Stimulated activated CD4-positive, alpha-beta T cell treated with anti-CD3 and anti-CD28 coated beads, Interleukin-15, amount 100 ng/mL, for 24 hours (primary cell): ENCODE measurements at places on chromosomes 1 and 21.

DNA sequence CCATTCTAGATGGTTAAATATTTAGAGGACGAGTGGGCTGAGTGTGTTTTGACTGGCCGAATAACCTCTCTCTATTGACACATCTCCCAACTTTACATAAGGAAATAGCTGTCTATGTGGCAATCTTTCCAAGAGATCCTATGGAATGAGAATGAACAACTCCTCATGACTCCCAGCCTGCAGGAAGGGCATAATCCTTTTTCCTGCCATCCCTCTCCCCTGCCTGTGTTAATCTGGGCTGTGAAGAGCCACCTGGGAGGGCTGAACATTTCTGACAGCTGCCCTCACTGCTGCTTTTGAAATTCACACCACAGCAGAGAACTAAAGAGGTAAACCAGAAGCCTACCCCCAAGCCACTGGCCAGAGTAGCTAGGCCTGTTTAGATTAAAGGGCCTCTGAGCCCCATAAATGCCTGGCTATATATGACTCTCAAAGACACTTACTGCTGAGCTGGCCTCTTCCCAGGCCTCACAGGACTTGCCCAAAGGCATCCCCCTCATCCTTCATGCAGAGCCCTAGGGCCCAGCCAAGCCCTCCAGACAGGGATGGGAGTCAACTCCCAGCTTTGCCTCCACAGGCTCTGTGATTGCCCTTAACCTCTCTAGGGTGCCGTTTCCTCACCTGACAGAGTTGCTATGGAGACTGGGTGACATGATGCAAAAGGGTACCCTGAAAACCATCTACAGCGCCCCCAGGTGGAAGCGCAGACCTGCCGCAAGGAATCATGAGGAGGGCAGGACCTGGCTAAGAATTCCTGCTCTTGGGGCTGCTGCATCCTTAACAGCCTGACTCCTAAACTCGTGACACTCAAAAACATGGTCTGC, 42.0 kb upstream of the LDLRAP1 start:
- DNase-seq: peak; percentile 29

DNA sequence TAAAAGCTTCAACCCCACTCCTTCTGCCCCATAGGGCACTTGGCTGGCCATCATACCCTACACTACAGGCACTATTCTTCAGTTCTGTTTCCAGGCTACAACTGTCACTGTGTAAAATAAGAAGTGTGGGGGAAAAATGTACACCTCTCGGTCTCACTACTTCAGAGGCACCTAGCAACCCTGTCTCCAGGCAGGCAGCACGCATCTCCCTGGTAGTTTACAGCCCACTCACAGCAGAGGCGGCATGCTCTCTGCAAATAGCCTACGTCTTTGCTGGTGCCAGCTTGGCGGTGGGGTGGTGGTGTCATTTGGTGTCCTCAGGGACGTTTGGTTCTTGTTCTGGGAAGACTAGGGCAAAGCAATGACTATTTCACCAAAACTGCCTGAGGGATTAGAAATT, 48.2 kb upstream of the BTG3 start:
- DNase-seq: no peak

DNA sequence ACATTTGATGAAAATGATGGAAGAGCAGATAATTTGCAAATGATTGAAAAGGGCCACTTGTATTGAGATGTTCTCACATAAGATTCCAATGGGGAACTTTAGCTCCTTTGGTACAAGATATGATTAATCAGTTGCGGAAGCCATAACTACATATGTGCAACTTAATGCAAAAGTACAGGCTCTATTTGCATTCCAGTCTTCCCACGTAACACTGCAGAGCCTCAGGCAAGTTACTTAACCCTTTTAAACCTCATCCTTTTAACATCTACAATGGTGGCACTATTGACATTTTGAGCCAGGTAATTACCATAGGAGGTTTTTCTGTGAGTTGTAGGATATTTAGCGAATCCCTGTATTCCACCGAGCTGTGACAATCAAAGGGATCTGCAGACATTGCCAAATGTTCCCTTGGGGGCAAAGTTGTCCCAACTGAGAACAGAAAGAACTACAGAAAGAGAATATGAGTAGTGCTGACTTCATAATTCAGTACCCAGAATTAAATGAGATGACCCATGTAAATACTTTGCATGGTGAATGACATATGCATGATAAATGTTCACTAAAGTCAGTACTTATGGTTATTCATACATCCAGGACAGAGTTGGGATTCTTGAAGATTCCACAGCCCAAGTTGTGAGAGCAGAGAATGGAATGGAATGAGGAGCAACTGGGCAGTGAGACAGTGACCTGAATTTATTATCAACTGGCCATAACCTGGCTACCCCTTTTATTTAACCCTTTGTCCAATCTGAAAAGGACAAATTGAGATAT, 62.6 kb downstream of the SPAG17 start:
- no peak for DNase-seq

GRCh38 chr1:182392050-182393028, 749 bp upstream of the GLUL start:
- DNase-seq: peak; percentile 42

DNA sequence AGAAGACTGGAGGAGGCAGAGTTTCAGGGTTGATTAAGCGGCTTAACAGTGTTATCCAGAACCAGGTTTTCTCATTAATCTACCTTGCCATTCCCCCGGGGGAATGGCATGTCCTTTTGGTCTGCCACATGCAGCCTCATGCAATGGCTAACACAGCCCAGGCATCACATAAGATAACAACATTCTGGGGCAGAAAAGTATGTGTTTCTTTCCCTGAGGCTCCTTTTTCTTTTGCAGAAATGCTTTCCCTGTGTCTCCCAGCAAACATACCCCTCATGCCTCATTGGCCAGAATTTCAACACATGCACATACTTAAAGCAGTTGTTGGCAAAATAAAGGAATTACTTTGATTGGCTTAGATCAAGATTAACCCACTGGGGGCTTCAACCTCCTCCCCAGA, 98.6 kb downstream of the OMA1 start:
- DNase-seq: no peak

DNA sequence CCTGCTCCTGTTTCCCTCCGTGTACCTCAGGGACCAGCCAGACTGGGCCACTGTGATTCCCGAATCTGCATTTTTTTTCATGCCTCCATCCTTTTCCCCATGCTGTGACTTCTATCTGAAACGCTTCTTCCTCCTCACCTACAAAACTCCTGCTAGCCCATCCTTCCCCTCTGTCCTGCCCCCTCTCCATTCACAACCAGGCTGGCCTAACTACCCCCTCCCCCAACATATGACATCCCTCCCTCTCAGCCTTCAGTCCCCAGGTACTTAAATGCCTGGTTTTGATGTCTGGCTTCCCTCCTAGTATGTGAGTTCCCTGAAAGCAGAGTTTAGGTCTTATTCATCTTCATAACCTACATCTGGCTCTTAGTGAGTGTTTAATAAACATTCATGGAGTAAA, 82.7 kb downstream of the TAS1R2 start:
- DNase-seq: no peak

- DNase-seq: peak; percentile 32
These were observed 51.9 kb upstream of the CD34 start for GRCh38 chr1:207962716-207963426.

GRCh38 chr1:193431265-193431977, 245.0 kb upstream of the B3GALT2 start:
- no peak for DNase-seq

DNA sequence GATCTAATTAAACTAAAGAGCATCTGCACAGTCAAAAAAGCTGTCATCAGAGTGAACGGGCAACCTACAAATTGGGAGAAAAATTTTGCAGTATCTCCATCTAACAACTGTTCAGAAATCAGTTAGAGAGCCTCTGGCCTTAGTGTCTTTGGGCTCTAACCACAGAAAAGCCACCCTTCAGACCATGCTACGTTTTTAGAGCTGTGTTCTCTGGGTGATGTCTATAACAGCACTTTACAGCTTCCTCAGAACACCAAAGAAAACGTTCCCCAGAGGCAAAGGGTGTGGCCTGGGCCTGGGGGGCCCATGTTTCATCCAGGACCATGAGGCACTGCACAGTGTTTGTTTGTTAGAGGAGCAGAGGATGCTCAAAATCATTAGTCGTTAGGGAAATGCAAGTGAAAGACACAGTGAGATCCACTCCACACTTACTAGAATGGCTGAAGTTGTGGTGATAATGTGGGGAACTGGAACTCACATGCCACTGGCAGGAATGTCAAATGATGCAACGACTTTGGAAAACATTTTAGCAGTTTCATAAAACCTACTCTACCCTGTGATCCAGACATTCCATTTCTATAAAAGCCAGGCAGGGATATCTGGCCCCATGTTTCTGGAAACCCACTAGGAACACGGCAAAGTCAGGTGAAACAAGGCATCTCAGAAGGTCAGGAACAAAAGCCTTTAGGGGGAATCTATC, 250.4 kb upstream of the HOOK1 start:
- DNase-seq: no peak

- no peak for DNase-seq
These were observed 11.4 kb upstream of the PRELP start for GRCh38 chr1:203464226-203464625.

DNA sequence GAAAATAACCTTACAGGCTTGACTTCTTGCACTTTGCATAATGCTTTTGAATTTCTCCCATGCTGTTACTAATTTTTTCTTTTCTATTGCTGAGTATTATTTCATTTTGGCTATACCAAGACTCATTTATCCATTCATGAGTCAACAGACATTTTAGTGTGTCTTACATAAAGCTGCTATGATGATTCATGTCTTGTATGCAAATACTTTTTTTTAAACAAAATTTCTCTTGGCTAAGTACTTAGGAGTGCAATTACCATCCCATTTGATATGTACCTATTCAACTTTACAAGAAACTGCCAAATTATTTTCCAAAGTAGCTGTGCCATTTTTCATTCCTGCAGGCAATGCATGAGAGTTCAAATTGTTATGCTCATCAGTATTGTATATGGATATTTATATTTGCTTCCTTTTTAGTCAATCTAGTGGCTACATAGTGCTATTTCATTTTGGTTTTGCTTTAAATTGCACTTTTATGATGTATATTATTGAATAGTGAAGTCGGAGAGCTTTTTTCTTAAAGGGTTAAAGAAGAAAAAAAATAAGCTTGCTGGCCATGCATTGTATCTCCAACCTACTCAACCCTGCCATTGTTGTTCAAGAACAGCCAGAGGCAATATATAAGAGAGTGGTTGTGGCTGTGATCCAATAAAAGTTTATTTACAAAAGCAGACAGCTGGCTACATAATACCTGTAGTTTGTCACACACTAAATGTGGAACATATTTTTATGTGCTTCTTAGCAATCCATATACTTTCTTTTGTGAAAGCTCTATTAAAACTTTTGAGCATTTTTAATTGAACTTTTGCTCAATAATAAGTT, 862.8 kb downstream of the KCNT2 start:
- no peak for DNase-seq

- peak; percentile 28 for DNase-seq
These were observed 66.8 kb upstream of the RGS7 start for GRCh38 chr1:241423541-241424479.

- no peak for DNase-seq
These were observed 45.0 kb downstream of the GNG12 start for GRCh38 chr1:67788238-67788790.

- no peak for DNase-seq
These were observed 38.0 kb upstream of the PPP2R5A start for GRCh38 chr1:212247179-212247721.
